KBM-7 (cell line): ENCODE measurements at places on chromosomes 6 and 20.
A peak's percentile ranks its signal among the peaks of the same experiment; 100 is the strongest.

DNA sequence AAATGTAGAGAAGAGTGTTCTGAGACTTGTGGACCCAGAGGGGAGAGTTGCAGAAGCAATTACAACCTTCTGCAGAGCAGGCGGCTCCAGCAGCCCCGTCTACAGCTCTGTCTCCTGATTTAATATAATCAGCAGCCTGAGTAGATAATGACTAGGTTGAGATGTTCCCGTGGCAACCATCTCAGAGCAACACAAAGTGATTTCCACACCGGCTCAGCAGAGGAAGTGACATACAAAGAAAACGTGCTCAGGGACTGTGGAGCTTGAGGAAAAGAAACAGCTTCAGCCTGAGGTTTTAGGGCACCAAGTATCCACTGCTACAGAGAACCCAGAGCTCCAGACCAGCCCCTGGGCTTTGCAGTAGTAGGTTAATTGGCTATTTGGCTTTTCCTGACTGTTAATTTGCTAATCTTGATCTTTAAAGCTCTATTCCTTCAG, 136.4 kb downstream of the MTFR2 start:
- peak; percentile 7 for DNase-seq

DNA sequence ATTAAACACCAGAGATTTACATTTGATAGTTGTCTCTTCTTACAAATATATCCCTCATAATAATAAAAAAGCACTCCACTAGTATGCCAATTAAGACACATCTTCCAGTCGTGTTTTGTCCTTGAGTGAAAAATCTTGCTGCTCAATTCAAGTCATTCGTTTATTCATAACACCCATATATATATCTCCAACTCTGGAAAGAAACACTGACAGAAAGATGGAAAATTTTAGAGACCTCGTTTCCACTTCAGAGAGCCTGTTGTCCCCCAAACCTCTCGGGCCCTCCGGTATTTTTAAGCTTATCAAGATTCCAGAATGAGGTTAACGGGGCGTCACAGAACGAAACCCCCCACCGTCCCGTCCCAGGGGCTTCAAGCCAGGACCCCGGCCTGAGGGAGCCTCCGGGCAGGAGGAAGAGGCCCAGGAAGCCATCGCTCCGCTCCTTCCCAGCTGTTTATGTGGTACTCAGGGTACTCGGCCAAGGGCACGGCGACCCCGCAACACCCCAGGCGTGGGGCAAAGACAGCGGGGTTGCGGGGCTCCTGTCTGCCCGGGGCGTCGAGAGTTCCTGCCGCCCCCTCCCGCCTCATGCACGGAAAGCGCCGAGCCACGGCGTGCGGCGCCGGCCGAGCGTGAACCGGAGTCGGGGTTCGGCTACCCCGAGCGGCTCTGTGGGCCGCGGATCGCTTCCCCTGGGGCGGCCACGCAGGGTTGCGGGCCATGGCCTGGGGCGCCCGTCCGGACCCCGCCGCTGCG, 623 bp upstream of the SNX9 start:
- no peak for DNase-seq

DNA sequence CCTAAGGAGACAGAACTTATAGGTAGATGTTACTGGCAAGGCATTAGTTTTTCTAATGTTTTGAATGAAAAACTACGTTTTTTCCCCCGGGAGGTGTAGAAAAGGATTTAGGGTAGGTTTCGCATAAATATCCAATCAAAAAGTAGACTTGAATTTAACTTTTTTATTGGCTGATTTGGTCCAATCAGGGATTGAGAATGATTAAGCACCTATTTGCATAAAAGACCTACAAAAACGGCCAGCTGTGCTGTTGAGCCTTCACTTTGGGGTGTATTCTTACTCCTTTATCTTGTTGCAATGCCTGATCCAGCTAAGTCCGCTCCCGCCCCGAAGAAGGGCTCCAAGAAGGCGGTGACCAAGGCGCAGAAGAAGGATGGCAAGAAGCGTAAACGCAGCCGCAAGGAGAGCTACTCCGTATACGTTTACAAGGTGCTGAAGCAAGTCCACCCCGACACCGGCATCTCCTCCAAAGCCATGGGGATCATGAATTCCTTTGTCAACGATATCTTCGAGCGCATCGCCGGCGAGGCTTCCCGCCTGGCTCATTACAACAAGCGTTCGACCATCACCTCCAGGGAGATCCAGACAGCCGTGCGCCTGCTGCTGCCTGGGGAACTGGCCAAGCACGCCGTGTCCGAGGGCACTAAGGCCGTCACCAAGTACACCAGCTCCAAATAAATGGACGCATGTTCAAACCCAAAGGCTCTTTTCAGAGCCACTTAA, 113.5 kb upstream of the BTN3A2 start:
- DNase-seq, result no peak

DNA sequence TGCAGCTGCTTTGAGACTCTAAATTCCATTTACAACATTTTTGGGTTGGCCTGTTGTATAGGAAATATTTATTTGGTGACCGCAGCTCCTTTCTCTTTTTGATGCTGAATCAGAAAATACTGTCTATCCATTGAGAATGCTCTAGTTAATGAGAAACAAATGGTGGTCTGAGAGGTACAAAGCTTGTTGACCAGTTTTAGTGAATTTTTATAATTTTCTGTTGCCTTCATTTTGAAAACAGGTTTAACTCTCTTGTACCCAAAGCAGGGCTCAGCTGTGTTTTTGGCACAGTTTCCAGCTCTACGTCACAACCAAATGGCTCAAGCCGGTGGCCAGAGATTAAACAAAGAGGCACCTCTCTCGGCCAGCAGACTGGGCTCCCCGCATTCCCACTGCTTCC, 113.2 kb downstream of the FNDC1 start:
- no peak for DNase-seq

GRCh38 chr6:88588938-88589337, 374.5 kb downstream of the RNGTT start:
- no peak for DNase-seq

DNA sequence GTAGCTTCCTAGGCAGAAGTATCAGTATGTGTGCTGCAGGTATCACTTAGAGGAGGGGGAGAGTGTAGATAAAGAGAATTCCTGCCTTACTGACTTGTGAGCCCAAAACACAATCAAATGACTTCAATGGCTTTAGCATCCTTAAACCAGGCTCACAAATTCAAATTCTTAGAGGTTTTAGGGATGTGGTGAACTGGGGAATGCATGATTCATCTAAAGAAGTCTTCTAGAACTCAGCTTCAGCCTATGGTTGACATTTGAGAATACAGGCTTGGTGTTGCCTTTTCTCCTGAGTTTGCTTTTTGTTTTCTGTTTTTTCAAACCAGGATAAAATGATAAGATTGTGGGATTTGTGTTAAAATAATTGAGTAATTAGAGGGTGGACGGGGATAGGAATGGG, 14.4 kb downstream of the SNRPC start:
- DNase-seq, result no peak
